ENCODE measurements at places on chromosomes 2 and 18.

DNA sequence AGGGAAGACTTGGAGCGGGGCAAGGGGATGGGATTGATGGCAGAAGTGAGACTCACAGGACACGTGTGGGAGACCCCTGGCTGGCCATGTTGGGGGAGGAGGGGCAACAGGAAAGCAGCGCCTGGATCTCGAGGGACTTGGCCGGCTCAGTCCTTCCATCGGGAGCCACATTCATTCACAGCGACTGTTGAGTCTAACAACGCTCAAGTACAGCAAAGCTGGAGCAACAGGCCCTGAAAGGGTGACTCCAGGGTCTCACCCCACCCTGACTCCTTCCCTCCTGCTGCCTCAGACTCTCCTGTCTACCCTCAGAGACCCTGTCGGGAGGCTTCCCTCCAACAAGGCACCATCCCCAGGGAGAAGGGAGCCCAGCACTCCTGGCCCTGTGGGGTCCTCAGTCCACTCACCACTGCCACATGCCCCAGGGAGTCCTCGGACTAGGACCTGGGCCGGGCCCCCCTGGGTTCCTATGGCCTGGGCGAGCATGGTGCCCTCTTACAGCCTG is 14.8 kb upstream of the ALPI start:
- H3K4me1 ChIP-seq = no peaks in the 10 kb centered on the region
- DNase-seq = no peak
- no peak overlapping the region for H3K4me3 ChIP-seq
- H3K27ac ChIP-seq = no peak overlapping the region
- H3K27me3 ChIP-seq = no peaks in the 10 kb centered on the region

DNA sequence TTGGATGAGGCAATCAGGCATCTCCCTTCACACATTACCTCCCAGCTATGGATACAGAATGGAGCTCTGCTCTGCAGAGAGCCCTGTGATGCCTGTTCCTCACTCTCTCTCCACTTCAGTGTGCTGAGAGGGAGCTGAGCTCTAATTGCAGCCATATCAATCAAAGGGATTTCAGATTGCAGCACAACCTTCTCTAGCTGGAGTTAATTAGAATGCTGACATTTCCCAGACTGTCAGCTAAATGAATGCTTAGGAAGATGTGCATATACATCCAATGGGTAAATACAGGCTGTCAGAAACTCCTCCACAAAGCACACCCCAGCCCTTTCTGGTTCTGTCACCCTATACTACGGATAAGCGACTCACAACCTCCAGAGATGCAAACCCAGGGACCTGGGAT is 402.6 kb downstream of the EIPR1 start:
- H3K27ac ChIP-seq = no peak overlapping the region
- no peaks in the 10 kb centered on the region for H3K36me3 ChIP-seq
- no peak for DNase-seq
- H3K4me3 ChIP-seq = no peak overlapping the region

DNA sequence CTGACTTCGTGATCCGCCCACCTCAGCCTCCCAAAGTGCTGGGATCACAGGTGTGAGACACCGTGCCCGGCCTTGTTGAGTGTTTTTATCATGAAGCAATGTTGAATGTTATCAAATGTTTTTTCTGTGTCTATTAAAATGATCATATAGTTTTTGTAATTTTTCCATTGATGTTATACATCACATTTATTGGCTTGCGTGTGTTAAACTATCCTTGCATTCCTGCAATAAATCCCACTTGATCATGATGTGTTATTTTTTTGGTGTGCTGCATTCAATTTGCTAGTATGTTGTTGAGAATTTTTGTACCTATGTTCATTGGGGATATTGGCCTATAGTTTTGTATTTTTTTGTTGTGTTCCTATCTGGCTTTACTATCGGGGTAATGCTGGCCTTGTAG is 113.1 kb upstream of the PARD3B start:
- H3K27ac ChIP-seq = no peak overlapping the region
- H3K36me3 ChIP-seq = no peaks in the 10 kb centered on the region
- H3K27me3 ChIP-seq = no peaks in the 10 kb centered on the region
- no peak overlapping the region for H3K4me3 ChIP-seq
- no peaks in the 10 kb centered on the region for H3K4me1 ChIP-seq

DNA sequence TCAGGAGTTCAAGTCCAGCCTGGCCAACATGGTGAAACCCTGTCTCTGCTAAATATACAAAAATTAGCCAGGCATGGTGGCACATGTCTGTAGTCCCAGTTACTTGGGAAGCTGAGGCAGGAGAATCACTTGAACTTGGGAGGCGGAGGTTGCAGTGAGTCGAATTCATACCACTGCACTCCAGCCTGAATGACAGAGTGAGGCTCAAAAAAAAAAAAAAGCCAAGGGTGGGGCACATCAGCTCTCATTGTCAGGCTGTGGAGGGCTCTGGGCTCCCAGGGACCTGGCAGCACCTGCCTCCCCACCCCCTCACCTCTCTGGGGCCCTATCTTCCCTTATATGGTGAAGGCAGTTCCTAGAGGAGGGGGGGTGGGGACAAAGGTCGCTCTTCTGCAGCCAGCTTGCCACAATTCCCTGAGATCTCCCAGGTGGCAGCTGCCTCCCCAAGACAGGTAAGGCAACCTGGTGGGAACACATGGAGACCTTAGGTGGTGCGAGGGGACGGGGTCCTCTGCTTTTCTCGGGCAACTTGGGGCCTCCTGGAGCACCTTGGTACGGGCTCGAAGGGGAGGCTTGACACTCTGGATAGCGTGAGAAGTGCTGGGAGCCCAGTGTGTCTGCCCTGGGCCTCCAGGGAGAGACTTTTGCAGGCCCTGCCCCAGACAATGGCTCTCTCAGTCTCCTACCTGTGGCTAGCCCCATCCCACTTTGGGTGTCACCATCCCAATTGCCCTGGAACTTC is at the start of gene VIL1:
Gene VIL1, plus strand, starts transcription at position 407 of the 742 bp plus-strand sequence. CDS start 4,656 bp downstream, outside the sequence.
- H3K27ac ChIP-seq = no peak within 1 kb of the TSS
- H3K36me3 ChIP-seq = no peaks in the 10 kb centered on the region
- no peak for DNase-seq
- no peaks in the 10 kb centered on the region for H3K27me3 ChIP-seq

GRCh38 chr2:172334988-172335387 is 92.4 kb upstream of the ITGA6 start:
- no peak for DNase-seq
- no peaks in the 10 kb centered on the region for H3K27me3 ChIP-seq
- H3K36me3 ChIP-seq = no peaks in the 10 kb centered on the region
- H3K27ac ChIP-seq = no peak overlapping the region

DNA sequence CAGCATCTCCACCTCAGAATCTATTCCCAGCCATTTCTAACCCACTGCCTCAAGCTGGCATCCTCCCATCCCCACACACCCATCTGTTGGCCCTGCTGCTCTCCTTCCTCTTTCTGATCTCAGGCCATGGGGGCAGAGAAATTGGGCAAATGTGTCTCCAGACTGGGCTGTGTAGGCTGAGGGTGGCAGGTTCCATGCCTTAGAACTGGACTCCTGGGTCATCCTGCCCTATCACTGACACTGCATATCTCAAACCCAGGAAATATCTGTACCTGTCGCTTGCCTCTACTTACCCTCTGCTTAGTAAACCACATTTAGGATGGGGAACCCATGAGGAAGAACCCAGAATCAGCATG is 1.8 kb downstream of the WNT10A start:
- H3K36me3 ChIP-seq = no peaks in the 10 kb centered on the region
- H3K4me3 ChIP-seq = 0 out of 2 replicates have a peak overlapping the region, but pooled peaks have one; percentile 96
- H3K4me1 ChIP-seq = peaks cover 72% of the 10 kb centered on the region
- DNase-seq = no peak
- H3K27me3 ChIP-seq = no peaks in the 10 kb centered on the region
- peak overlapping the region; percentile 98 for H3K27ac ChIP-seq

- H3K4me3 ChIP-seq = no peak overlapping the region
- no peak for DNase-seq
- H3K27me3 ChIP-seq = no peaks in the 10 kb centered on the region
- no peak overlapping the region for H3K27ac ChIP-seq
- H3K36me3 ChIP-seq = no peaks in the 10 kb centered on the region
Observed at GRCh38 chr2:142286618-142287017, 155.8 kb upstream of the LRP1B start.

DNA sequence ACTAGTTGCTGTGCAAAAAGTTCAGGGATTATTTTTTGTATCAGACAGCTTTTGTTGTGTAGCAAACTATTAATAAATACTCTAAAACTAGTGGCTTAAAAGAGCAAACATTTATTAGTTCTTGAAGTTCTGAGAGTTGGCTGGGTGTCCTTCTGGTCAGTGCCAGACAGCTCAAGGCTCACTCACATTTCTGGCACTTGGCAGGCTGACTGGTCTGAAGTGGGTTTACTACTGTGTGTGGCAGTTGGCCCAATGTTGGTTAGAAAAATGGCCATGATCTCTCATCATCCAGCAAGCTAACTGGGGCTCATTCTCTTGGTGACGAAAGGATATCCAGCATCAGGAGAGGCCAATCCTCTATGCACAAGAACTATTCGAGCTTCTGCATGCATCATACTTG is 71.4 kb upstream of the ZNF385B start:
- no peaks in the 10 kb centered on the region for H3K27me3 ChIP-seq
- peaks cover 26% of the 10 kb centered on the region for H3K4me1 ChIP-seq
- H3K4me3 ChIP-seq = no peak overlapping the region
- no peaks in the 10 kb centered on the region for H3K36me3 ChIP-seq
- H3K27ac ChIP-seq = no peak overlapping the region

DNA sequence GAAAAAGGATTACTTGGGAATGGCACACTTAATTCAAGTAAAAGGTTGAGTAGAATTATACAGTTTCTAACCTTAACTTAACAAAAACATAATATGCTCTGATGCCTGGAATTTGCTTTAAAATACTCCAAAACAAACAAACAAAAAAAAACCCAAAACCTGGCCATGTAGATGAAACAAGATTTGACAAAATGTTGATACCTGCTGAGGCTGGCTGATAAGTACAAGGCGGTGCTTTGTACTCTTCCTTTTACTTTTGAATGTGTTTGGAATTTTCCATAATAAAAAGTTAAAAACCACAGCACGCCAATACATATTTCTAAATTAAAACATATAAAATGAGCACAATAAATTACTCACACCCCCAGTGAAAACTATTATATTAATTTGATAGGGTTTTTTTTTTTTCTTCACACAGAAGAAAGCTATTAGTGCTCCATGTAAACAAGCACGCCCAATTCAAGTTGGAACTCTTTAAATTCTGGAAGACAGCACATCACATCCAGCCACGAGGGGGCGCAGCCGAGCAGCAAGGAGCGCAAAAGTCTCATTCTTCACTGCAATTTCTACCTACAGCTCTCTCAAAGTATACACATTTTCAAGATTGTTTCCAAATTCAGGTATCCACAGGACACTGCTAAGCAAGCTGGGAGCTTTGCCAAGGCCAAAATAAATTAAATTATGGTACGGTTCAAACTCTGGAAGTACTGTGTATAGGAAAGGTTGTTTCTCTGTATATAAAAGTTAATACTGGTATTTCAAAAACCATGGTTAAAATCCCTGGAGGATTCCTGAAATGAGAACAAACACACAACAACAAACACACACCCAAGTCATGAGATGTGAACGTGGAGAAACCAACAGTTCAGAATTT is 7.5 kb downstream of the SERTAD2 start:
- peak overlapping the region; percentile 63 for H3K4me3 ChIP-seq
- H3K36me3 ChIP-seq = no peaks in the 10 kb centered on the region
- peaks cover 41% of the 10 kb centered on the region for H3K4me1 ChIP-seq
- H3K27ac ChIP-seq = peak overlapping the region; percentile 88
- H3K27me3 ChIP-seq = no peaks in the 10 kb centered on the region

DNA sequence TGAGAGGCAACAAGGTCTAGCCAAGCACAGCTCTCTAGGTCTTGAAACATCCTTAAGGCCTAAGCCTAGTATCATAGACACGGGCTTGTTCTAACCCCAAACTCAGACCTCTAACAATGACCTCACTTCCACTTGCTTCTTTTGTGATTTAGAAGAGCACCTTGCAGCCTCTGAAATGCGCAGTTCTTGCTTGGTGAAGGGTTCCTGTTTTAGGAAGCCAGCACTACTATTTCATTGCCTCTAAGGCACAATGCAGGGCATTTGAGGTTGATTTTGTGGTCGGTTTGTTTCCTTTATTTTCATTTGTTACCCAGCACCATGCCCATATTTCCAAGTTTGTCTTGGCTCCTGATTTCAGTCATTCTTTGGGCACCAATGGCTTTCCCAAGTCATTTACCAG is 117.0 kb upstream of the CYP1B1 start:
- DNase-seq = no peak
- no peak overlapping the region for H3K27ac ChIP-seq
- no peak overlapping the region for H3K4me3 ChIP-seq
- H3K27me3 ChIP-seq = no peaks in the 10 kb centered on the region

GRCh38 chr18:44828080-44828479 is 147.4 kb downstream of the SETBP1 start:
- H3K4me1 ChIP-seq = peaks cover 19% of the 10 kb centered on the region
- H3K27me3 ChIP-seq = no peaks in the 10 kb centered on the region
- DNase-seq = no peak
- H3K27ac ChIP-seq = no peak overlapping the region
- no peak overlapping the region for H3K4me3 ChIP-seq

GRCh38 chr2:171102802-171103201 is 57.9 kb downstream of the TLK1 start:
- H3K27me3 ChIP-seq = no peaks in the 10 kb centered on the region
- no peak overlapping the region for H3K27ac ChIP-seq
- H3K4me1 ChIP-seq = no peaks in the 10 kb centered on the region
- no peak overlapping the region for H3K4me3 ChIP-seq
- no peaks in the 10 kb centered on the region for H3K36me3 ChIP-seq

- H3K4me3 ChIP-seq = no peak overlapping the region
- no peak for DNase-seq
- H3K36me3 ChIP-seq = no peaks in the 10 kb centered on the region
- H3K4me1 ChIP-seq = no peaks in the 10 kb centered on the region
- no peaks in the 10 kb centered on the region for H3K27me3 ChIP-seq
- no peak overlapping the region for H3K27ac ChIP-seq
Observed at GRCh38 chr18:32595832-32596231, 125.2 kb upstream of the GAREM1 start.

DNA sequence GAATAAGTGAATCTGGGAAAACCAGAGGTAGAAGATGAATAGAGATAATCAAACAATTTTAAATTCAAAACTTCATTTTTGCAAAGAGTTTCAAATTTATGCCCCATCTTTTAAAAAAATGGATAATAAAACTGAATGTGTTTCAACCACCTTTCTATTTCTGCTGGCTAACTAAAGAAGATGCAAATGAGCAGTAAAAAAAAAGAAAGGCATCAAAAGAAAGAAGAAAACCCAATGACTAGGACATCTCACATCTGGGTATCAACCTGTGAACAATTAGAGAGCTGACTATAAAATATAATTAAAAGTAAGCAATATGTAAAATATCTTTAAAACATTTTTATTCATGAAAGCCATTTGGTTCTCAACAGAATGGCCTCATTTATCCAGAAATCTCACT is 2.5 kb downstream of the PGAP1 start:
- no peak overlapping the region for H3K4me3 ChIP-seq
- no peak overlapping the region for H3K27ac ChIP-seq
- DNase-seq = no peak

GRCh38 chr2:135190799-135191198 is 138.7 kb downstream of the RAB3GAP1 start:
- no peak overlapping the region for H3K27ac ChIP-seq
- H3K4me3 ChIP-seq = no peak overlapping the region
- DNase-seq = no peak
- H3K27me3 ChIP-seq = no peaks in the 10 kb centered on the region
- no peaks in the 10 kb centered on the region for H3K36me3 ChIP-seq
- H3K4me1 ChIP-seq = no peaks in the 10 kb centered on the region

All from MM.1S (cell line).